OCI-LY7 (cell line): ENCODE measurements at places on chromosomes 7 and 10. TPM values are rescaled to one million over a fixed set of nuclear protein-coding genes. Genes with fewer than 3 reads are reported as not detected.

Gene TMEM184A
- total RNA-seq = not detected in 2 replicates

Gene NOBOX
- not detected in 2 replicates for total RNA-seq

Gene KIAA1549
- total RNA-seq = 2.1 and 3.0 TPM in 2 replicates

Gene SRRM3
- total RNA-seq = not detected in 2 replicates

Gene ACTR1A
- total RNA-seq = 68.3 and 72.8 TPM in 2 replicates

GRCh38 chr7:6615723-6616555, 529 bp downstream of the ZNF853 start:
- DNase-seq = no peak

GRCh38 chr7:41501006-41501405, 201.9 kb downstream of the INHBA start:
- DNase-seq = no peak

GRCh38 chr10:32299354-32299980, 47.5 kb downstream of the EPC1 start:
- no peak for DNase-seq

- no peak for DNase-seq
Measured at GRCh38 chr7:13197501-13197900, 510.1 kb downstream of the ARL4A start.

DNA sequence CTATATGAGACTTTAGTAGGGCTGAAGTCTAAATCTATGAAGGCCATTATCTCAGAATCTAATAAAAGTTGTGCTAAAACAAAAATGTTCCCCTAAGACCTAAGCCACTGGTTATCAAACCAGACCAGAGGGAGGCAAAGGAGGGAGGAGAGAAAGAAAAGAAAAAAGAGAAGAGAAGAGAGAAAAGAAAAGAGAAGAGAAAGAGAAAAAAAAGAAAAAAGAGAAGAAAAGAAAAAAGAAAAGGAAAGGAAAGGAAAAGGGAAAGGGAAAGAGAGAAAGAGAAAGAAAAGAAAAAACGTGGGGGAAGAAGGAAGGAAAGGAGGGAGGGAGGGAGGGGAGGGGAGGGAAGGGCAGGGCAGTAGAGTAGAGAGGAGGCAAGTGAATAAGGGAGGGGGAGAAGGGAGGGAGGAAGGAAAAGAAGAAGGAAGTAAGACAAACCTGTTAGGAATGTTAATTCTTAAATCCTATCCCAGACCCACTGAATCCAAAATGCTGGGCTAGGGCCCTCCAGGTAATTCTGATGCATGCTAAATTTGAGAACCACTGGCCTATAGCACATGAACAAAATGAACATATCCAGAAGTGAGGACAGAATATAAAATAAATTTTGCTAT, 98.9 kb downstream of the TPK1 start:
- DNase-seq = no peak
